ENCODE measurements at places on chromosomes 16 and 17. TPM values are rescaled to one million over a fixed set of nuclear protein-coding genes. Genes with fewer than 3 reads are reported as not detected.

Gene MMP15
- 33.2 TPM for total RNA-seq

Gene KRT25
- not detected for total RNA-seq

Gene RAP1GAP2
- 49.7 TPM for total RNA-seq

Gene KRT31
- not detected for total RNA-seq

Gene CCR7
- not detected for total RNA-seq

Gene SCGB1C2
- not detected for total RNA-seq

Gene CCL23
- not detected for total RNA-seq

Gene CDRT15L2
- total RNA-seq = not detected

Data from type B pancreatic cell (in vitro differentiated cells).